ENCODE measurements at places on chromosomes 13 and 19.

GRCh38 chr13:110850840-110851239 lies 64.0 kb downstream of the ANKRD10 start:
- no peak for DNase-seq

DNA sequence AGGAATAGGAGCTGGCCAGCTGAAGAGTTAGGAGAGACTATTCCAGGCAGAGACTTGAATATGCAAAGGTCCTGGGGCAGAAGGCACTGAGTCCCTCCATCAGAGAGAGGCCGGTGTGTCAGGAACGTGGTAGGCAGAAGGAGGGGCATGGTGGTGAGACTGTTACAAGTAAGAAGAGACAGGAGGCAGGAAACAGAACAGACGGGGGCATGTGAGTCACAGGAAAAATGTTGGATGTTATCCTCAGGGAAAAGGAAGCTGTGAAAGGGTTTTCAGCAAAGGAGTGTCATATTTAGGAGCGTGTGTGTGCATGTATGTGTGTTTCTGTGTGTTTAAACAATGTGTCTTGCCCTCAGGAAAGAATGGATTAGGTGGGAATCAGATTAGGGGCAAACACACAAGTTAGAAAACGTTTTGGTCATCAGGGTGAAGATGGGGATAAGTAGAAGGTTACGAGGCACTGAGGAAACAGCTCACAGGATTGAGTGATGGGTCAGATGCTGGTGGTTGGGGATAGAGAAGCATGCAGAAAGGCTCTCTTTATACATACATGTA lies 1.1 kb downstream of the EDDM13 start:
- no peak for DNase-seq

GRCh38 chr19:14814982-14815652 lies 19.9 kb downstream of the OR7A5 start:
- DNase-seq, result no peak

GRCh38 chr19:1672769-1673644 lies 20.6 kb upstream of the TCF3 start:
- DNase-seq, result no peak

GRCh38 chr13:22897571-22898314 lies 283.0 kb upstream of the SGCG start:
- DNase-seq, result no peak

DNA sequence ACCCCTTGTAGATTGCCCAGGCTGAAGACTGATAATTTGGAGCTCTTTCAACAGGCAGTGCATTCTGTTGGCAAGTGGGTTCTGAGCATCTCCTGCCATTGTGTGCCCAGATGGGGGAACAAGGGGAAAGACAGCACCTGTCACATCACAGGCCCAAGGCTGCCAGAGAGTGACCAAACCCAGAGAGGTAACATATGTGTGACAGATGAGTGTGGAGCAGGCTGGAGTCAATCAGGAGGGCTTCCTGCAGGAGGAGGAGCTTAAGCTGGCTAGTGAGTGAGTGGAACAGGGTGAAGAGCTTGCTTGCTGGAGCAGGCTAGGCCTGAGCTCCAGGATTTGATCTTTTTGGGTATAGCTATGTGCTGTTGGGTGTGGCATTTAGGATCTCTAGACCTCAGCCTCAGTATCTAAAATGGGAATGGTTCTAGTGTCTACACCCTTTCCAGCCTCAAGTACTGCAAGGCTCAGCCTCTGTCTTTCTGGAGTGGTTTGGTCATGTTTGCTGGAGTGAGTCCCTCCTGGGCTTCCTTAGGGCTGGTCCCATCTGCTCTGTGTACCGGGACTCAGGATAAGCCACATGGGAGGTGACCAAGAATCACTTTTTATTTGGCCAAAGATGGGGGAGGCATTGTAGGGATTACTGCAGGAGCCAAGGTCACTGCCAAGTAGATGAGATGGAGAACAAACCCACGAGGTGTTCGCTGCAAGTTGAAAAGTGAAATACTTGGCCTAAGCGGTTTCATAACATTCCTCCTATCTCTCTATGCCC lies 152.4 kb upstream of the TSHZ3 start:
- DNase-seq, result no peak

DNA sequence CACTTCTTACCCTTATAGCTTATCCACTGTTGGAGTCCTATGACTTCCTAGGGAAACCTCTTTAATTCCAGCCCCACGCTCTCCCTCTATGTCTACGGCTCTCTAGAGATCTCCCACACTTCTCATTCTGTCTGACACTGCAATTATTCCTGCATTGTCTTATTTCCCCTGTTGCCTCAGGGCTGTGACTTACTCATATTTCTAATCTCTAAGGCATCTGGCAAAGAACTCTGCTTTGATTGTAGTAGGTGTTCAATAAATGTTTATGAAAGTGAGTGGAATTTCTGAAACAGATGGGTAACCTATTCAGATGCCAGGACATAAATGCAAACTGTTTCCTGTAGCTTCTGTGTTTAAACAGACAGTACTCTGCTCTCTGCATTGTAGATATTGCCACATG lies 102.4 kb upstream of the SERTM1 start:
- DNase-seq, result no peak

GRCh38 chr19:42124386-42124901 lies 7.8 kb downstream of the POU2F2 start:
- no peak for DNase-seq

DNA sequence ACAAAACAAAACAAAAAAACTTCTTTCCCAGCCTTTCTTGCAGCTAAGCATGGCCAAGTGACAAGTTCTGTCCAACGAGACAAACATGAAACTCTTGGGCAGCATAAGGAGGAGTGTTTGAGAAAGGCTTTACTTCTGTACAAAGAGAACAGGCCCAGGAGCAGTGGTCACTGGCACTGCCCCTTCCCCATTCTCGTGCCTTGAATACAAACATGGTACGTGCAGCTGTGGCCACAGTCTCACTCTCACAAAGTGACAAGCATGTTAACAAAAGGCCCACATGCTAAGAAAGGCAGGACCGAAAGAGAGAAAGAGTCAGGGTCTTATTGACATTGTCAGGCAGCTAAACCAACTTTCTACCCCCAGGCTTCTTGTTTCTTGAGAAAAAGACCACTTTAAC lies 19.8 kb upstream of the SLC25A30 start:
- no peak for DNase-seq

- DNase-seq, result no peak
Measured at GRCh38 chr19:18456974-18457373, 19.0 kb upstream of the ISYNA1 start.

DNA sequence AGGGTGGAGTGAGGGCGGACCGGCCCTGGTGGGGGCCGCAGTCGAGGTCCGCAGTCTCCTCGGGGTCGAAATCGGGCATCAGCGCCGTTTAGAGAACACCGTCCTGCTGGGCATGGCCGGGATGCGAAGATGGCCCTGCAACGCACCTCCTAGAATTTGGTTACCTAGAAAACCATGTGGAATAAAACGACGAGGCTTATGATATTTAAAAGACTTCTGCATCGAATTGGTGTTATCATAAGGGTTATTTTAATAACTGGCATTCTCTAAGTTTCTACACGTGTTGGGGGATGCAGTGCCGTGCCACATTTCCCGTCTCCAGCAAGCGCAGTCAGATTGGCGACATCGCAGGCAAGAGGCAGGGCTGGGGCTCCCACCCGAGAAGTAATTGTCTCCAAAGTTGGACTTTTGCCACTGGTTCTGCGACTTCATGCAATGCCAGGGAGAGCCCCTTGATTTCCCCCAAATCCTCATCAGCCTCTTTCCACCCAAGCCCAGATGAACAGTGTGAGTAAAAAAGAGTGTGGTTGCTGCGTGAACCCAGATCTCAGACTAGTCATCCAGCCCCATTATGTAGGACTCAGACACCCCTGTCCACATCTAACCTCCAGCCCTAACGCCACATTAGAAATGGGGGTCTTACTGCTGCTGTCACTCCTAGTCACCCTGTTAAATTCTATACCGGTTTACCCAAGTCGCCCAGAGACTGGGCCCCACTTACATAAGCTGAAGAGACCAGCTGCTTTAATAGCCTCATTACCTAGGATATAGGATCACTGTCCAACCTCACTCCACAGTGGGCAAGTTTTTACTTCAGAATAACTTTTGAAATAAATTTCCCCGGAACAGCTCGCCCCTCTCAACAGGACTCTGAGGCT lies 571 bp upstream of the DHRS12 start:
- peak; percentile 31 for DNase-seq

All from T-helper 9 cell (primary cell).